Stimulated activated CD8-positive, alpha-beta memory T cell treated with anti-CD3 and anti-CD28 coated beads, Interleukin-15, amount 100 ng/mL, for 24 hours (primary cell): ENCODE measurements at places on chromosomes 11 and 22.

GRCh38 chr11:90803831-90804230 is 581.0 kb upstream of the CHORDC1 start:
- no peak for DNase-seq

DNA sequence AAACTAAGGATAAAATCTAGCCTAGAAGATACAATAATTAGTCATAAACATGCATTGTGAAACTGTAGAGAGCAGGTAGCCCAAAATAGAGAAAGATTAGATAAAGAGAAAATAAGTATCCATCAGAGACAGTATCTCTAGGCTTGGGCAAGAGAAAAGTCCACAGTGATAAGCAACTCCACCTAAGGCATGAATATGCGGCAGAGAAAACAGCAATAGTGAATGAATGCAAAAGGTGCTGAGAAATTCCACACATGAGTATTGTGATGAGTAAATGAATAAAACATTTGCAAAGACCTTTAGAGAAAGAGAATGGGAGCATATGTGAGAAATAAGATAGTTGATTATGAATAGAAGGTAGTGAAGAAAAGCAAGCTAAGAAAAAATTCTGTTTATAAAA is 8.7 kb downstream of the MS4A2 start:
- no peak for DNase-seq

- DNase-seq, result no peak
Measured at GRCh38 chr11:45918962-45919675, 1.4 kb upstream of the PEX16 start.

GRCh38 chr11:4748438-4748837 is 21.3 kb downstream of the OR51F1 start:
- no peak for DNase-seq

GRCh38 chr22:36948273-36949225 is 35.1 kb downstream of the CSF2RB start:
- DNase-seq, result no peak

DNA sequence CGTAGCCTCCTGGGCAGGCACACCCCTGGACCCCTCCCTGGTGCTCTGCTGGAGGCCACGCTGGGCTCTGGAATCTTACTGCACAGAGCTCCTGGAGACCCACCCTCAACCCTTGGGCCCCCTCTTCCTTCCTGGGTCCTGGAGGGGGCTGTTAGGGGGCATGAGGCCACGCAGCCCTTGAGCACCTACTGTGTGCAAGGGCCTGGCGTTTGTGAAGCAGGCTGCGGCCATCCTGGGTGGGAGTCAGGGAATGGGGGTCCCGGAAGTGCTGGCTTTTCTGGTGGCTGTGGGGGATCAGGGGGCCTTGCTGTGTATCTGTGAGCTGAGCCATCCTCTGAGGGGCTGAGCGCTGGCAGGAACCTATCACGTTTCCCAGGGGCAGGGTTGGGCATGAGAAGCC is 40.9 kb upstream of the CCDC188 start:
- DNase-seq, result no peak

DNA sequence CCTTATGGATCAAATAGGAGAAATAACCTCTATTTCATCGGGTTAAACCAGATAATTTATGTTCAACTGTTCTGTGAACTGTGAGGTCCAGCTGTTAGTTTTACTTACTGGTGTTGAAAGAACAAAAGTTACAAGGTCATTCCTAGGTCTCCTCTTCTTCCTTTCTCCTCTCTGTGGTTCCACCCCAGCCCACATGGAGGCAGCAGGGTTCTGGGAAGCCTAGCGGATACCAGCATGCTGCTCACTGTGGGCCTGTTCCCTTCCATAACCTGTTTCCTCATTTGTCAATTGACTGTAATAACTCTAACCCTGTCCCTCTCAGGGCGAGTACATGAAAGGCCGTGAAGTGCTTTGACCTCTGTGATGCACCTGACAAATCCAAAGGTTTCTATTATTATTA is 27.8 kb downstream of the RELT start:
- no peak for DNase-seq
